ENCODE measurements at places on chromosomes 5 and 9. TPM values are rescaled to one million over a fixed set of nuclear protein-coding genes. Genes with fewer than 3 reads are reported as not detected.
A peak's percentile ranks its signal among the peaks of the same experiment; 100 is the strongest.

GRCh38 chr5:187617-188451 lies 3.5 kb upstream of the LRRC14B start:
- peaks cover 19% of the 10 kb centered on the region for H3K4me1 ChIP-seq
- no peak overlapping the region for H3K27ac ChIP-seq
- H3K36me3 ChIP-seq = no peaks in the 10 kb centered on the region
- peaks cover 53% of the 10 kb centered on the region for H3K27me3 ChIP-seq

Gene FEM1C
- 14.2 TPM for total RNA-seq

DNA sequence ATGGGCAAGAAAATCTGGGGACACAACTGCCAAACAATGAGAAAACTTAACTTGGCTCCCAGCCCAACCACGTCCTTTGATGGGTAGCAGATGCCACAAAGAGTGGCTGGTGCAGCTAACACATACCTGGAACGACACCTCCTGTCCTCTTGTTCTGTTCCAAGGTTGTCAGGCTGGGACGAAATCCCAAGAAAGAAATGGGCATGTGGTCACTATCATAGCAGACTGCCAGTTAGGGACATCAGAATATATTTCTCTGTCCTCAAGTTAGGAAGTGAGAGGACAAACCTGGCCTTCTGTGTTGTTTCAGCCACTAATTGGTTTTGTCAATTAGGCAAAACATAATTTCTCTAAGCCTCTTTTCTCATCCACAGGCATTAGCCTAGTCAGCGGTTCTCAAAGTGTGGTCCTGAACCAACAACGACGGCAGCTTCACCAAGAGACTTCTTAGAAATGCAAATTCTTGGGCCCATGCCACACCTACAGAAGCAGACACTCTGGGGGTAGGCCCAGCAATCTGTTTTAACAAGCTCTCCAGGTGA lies 63.4 kb downstream of the RAPGEF1 start:
- H3K4me3 ChIP-seq = no peak overlapping the region
- peak overlapping the region; percentile 88 for H3K27ac ChIP-seq
- no peaks in the 10 kb centered on the region for H3K27me3 ChIP-seq
- H3K36me3 ChIP-seq = no peaks in the 10 kb centered on the region

Gene CCNB1
- total RNA-seq = 2.1 TPM

DNA sequence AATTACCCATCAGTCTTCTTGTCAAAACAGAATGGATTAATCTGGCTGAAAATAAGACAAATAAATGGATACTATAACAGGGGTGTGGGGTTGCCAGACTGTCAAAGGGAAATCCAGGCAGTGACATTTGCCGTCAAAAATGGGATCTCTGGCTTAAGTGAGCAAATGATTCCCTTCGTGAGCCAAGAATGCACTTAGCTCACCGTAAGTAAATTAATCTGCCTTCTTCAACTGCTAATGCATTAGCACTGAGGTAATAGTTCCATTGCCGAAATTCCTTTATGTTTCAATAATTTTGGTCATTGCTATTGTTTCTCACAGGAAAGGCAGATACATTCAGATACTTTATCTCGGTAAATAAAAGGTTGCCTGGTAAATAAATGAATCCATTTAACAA lies 377.8 kb downstream of the KIAA0825 start:
- no peak overlapping the region for H3K27ac ChIP-seq
- no peaks in the 10 kb centered on the region for H3K27me3 ChIP-seq
- no peak overlapping the region for H3K4me3 ChIP-seq
- DNase-seq = no peak

Gene SLC34A3
- not detected for total RNA-seq

GRCh38 chr9:22512495-22512894 lies 65.9 kb downstream of the DMRTA1 start:
- no peak overlapping the region for H3K27ac ChIP-seq
- DNase-seq = no peak
- no peaks in the 10 kb centered on the region for H3K36me3 ChIP-seq
- no peaks in the 10 kb centered on the region for H3K4me1 ChIP-seq

GRCh38 chr5:83576341-83576740 lies 104.8 kb downstream of the VCAN start:
- no peaks in the 10 kb centered on the region for H3K4me1 ChIP-seq
- H3K36me3 ChIP-seq = no peaks in the 10 kb centered on the region
- no peaks in the 10 kb centered on the region for H3K27me3 ChIP-seq
- H3K27ac ChIP-seq = no peak overlapping the region
- DNase-seq = no peak
- H3K4me3 ChIP-seq = no peak overlapping the region

Gene NDUFAF2
- total RNA-seq = 10.8 TPM

GRCh38 chr9:82495884-82496777 lies 507.6 kb downstream of the SPATA31D1 start:
- H3K27me3 ChIP-seq = no peaks in the 10 kb centered on the region
- no peaks in the 10 kb centered on the region for H3K4me1 ChIP-seq

Gene IFNK
- total RNA-seq = not detected

Gene ZBTB34
- total RNA-seq = 5.4 TPM

DNA sequence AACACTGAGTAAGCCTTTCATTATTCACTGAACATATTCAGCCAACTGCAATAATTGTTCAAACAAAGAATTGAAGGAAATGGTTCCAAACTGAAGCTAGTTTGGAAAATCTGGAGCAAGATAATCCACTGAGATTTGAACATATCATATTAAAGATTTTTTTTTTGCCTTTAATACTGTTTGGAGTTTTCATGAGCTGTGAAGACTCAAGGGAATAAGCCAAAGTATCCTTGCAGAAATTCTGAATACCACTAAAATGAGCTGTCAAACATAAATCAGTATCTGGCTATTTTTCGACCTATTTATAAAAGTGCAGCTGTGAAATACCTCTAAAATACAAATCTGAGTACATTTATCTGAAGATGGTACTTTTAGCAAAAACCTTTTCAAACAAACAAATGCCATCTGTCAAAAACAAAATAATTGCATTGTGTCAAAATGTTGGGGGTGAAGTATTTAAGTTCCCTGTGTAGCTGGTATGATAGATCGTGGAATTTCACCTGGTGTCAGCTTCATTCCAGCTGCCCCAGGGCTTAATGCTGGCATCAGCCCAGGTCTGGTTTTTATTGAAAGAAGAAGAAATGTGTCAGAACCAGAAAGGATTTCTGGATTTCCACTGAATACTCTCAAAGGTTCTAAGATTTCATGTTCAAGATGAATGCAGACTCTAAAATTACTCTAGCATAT lies 149.0 kb upstream of the GRAMD2B start:
- H3K27me3 ChIP-seq = no peaks in the 10 kb centered on the region
- H3K36me3 ChIP-seq = no peaks in the 10 kb centered on the region
- no peak for DNase-seq
- H3K4me1 ChIP-seq = no peaks in the 10 kb centered on the region
- H3K27ac ChIP-seq = no peak overlapping the region

Gene TMEM174
- total RNA-seq = not detected

GRCh38 chr5:135642934-135643333 lies 64.1 kb upstream of the CXCL14 start:
- no peaks in the 10 kb centered on the region for H3K36me3 ChIP-seq
- no peak overlapping the region for H3K4me3 ChIP-seq
- H3K27me3 ChIP-seq = no peaks in the 10 kb centered on the region

GRCh38 chr5:82163452-82164175 lies 114.5 kb downstream of the RPS23 start:
- no peak overlapping the region for H3K4me3 ChIP-seq
- DNase-seq = no peak
- no peaks in the 10 kb centered on the region for H3K27me3 ChIP-seq
- H3K36me3 ChIP-seq = no peaks in the 10 kb centered on the region
- H3K4me1 ChIP-seq = no peaks in the 10 kb centered on the region

DNA sequence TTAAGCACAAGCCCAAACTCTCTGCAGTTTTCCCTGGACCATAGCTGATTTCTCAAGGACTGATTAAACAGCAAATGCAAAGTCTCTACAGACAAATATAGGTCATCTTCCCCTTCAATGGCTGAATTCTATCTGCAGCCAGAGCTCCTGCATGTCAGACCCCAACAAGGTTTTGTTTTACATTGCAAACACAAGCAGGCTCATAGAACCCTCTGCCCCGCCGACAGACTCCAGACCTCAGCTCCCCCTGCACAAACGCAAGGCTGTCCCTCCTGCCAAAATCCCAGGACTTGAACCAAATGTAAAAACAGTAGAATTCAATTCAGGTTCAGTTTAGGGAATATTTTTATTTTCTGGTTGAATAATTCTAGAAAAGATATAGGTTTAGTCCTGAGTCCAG lies 526.7 kb upstream of the TRPC7 start:
- H3K27ac ChIP-seq = no peak overlapping the region
- no peaks in the 10 kb centered on the region for H3K27me3 ChIP-seq
- H3K4me1 ChIP-seq = no peaks in the 10 kb centered on the region

- no peaks in the 10 kb centered on the region for H3K27me3 ChIP-seq
- no peaks in the 10 kb centered on the region for H3K36me3 ChIP-seq
Measured at GRCh38 chr5:122442938-122443337, 130.9 kb downstream of the SNCAIP start.

Gene FSD1L
- 1.4 TPM for total RNA-seq

GRCh38 chr9:20684875-20685696 lies 1.0 kb downstream of the FOCAD start:
- H3K27me3 ChIP-seq = no peaks in the 10 kb centered on the region
- H3K4me3 ChIP-seq = peak overlapping the region; percentile 85
- peaks cover 15% of the 10 kb centered on the region for H3K4me1 ChIP-seq
- no peaks in the 10 kb centered on the region for H3K36me3 ChIP-seq
- H3K27ac ChIP-seq = peak overlapping the region; percentile 66

DNA sequence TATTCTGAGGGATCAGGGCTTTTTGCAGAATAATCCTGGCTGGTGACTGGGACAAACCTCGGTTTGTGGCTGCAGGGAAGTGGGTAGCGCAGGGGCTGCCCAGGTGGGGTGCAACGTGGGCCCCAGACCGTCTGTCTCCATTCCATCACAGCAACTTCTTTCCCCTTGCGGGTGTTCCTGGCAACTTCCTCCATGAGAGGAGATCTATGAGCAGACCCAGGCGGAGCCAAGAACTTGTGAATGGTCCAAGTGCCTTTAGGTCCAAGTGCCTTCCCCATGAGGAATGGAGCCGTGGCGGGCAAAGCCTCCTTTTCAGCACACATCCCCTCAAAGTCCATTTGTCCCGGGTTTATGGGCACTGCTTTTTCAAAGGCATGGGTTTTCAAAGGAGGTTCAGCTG lies 136.5 kb downstream of the PHF2 start:
- DNase-seq = no peak
- no peak overlapping the region for H3K4me3 ChIP-seq
- H3K36me3 ChIP-seq = no peaks in the 10 kb centered on the region
- no peaks in the 10 kb centered on the region for H3K27me3 ChIP-seq
- no peak overlapping the region for H3K27ac ChIP-seq

DNA sequence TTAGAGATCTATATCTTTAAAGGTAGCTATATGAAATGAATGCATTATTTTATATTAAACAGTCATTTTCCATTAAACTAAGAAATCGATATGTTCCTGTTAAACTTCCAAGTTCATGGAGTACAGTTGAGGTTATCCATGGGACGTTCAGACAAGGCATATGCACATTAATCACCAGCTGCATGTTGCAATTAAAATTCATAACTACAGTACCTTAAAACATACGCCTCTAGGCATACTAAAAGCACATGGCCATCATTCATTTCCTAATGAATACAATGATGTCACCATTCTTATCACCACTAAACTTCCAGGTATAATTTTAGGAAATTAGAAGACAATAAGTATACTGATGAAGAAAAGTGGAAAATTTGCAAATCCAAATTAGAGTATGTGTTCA lies 174.3 kb downstream of the CDH12 start:
- no peaks in the 10 kb centered on the region for H3K4me1 ChIP-seq
- no peak overlapping the region for H3K27ac ChIP-seq
- DNase-seq = no peak

DNA sequence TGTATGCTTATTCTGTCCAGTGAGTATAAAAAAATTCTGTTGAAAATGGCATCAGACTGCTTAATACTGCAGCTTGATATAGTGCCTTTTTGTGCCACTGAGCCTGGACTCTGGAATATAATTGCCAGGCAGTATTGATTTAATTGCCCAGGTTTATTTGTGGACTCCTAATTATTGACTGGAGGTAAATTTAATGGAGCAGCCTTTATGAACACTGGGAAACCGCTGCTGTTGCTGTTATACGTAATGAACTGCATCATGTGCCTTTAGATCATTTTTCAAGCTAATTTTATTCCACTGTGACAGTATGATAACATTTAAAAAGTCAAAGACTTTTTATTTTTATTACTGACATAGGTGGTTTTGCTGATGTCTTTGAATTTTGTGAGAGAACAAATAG lies 90.2 kb upstream of the SH3GL2 start:
- H3K4me1 ChIP-seq = no peaks in the 10 kb centered on the region
- H3K4me3 ChIP-seq = no peak overlapping the region
- DNase-seq = no peak

DNA sequence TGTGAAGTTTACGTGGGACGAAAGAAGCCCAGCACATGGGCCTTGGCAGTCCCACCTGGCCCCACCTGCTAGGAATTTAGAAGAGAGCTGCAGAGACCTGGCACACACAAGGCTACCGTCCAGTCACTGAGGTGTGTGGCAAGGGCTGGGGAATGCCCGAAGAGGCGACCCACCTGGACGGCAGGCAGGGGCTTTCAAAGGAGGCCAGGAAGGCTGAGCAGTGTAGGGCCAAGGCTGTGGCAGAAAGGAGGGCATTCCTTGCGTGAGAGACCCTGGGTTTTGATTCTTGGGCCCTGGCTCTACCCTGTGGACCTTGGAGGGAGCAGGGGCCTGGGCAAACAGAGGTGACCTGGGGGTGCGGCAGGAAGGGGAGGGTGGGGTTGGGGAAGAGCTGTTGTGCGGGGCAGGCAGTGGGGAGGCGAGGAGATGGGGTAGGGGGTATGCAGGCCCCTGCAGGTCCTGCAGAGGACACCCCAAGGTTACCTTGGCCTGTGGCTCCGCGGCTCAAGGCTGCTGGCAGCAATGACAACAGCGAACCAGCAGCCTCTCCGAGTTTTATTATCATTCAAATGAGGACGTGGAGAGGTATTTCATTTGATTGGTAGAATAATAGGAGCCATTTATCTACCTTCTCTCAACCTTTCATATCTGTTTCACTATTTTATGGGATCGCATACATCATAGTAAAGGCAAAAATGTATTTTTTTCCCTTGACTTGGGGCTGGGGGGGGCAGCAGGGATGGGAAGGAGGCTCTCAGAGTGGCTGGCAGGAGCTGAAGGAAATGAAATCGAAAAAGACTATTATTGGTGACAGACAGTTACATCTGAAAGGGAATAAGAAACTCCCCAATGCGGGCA lies 24.8 kb downstream of the TSPAN17 start:
- DNase-seq = no peak
- no peaks in the 10 kb centered on the region for H3K36me3 ChIP-seq
- H3K27ac ChIP-seq = no peak overlapping the region
- H3K4me3 ChIP-seq = no peak overlapping the region
